ENCODE measurements at places on chromosomes 7 and 10. TPM values are rescaled to one million over a fixed set of nuclear protein-coding genes. Genes with fewer than 3 reads are reported as not detected.

GCK gene
- not detected for total RNA-seq

EBF3 gene
- total RNA-seq, result 28.5 TPM

ATOH7 gene
- total RNA-seq, result not detected

ABCA13 gene
- 3.9 TPM for total RNA-seq

RNF32 gene
- total RNA-seq, result 1.5 TPM

GPR15LG gene
- total RNA-seq, result not detected

GPR26 gene
- not detected for total RNA-seq

FAM13C gene
- 36.9 TPM for total RNA-seq

SRRM3 gene
- 2.7 TPM for total RNA-seq

CCNJ gene
- 2.4 TPM for total RNA-seq

ACSL5 gene
- 22.7 TPM for total RNA-seq

MMD2 gene
- not detected for total RNA-seq

TAF3 gene
- total RNA-seq, result 12.4 TPM

SORBS1 gene
- 590 TPM for total RNA-seq

ASB13 gene
- 36.9 TPM for total RNA-seq

NUTM2A gene
- 2.4 TPM for total RNA-seq

IFIT1B gene
- not detected for total RNA-seq

METTL27 gene
- total RNA-seq, result not detected

CCDC3 gene
- total RNA-seq, result 73.2 TPM

NOD1 gene
- 27.1 TPM for total RNA-seq

CTAGE8 gene
- 0.60 TPM for total RNA-seq

ST8SIA6 gene
- total RNA-seq, result 1.9 TPM

RUFY2 gene
- total RNA-seq, result 31.7 TPM

C10orf62 gene
- total RNA-seq, result 1.2 TPM

OPALIN gene
- total RNA-seq, result not detected

LCOR gene
- 23.1 TPM for total RNA-seq

SLC26A3 gene
- total RNA-seq, result not detected

SPDYE16 gene
- not detected for total RNA-seq

HABP2 gene
- total RNA-seq, result not detected

CALHM1 gene
- total RNA-seq, result not detected

MKI67 gene
- total RNA-seq, result 5.7 TPM

C10orf105 gene
- 0.20 TPM for total RNA-seq

IDI2 gene
- not detected for total RNA-seq

MEST gene
- 311 TPM for total RNA-seq

CCDC146 gene
- 23.6 TPM for total RNA-seq

FAM237B gene
- total RNA-seq, result not detected

Measured in tibial nerve (tissue), 4 donors.